ENCODE measurements at places on chromosomes 6 and 20. TPM values are rescaled to one million over a fixed set of nuclear protein-coding genes. Genes with fewer than 3 reads are reported as not detected.

Gene DUSP15
- total RNA-seq = 175 TPM

DNA sequence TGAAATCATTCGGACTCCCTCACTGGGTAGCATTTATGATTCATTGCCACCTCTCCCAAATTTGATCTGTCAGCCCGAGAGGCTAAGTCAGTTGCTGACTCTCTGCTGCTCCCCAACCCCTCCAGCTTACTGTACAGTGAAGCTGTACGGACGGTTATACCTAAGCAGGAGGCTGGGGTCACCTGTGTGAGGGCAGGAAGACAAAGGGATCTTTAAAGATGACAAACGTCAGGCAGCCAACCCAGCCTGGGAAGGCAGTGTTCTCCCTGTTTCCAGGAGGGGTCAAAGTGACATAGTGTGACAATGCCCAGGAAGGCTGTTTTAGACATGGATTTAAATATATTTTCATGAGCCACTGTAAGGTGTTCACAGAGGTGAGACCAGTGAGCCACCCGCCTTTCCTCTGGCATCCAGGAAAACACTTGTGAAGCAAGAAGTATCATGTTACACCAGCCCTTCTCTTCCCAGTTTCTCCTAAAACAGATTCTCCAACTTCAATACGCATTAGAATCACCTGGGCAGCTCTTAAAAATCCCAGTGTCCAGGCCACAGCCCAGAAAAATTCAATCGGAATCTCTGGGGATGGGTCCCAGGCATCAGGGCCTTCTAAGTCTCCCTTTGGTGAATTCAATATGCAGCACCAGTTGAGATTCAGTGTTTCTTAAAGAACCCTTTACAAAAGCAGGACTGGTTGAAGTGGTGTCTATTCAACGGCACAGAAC is 6.8 kb upstream of the PAX1 start:
- no peak overlapping the region for H3K27ac ChIP-seq
- DNase-seq = no peak
- peaks cover 6% of the 10 kb centered on the region for H3K4me1 ChIP-seq
- H3K36me3 ChIP-seq = no peaks in the 10 kb centered on the region

- no peaks in the 10 kb centered on the region for H3K36me3 ChIP-seq
- no peak overlapping the region for H3K4me3 ChIP-seq
- no peak overlapping the region for H3K27ac ChIP-seq
- H3K27me3 ChIP-seq = no peaks in the 10 kb centered on the region
These were observed 157.7 kb upstream of the B3GAT2 start for GRCh38 chr6:71114544-71114943.

DNA sequence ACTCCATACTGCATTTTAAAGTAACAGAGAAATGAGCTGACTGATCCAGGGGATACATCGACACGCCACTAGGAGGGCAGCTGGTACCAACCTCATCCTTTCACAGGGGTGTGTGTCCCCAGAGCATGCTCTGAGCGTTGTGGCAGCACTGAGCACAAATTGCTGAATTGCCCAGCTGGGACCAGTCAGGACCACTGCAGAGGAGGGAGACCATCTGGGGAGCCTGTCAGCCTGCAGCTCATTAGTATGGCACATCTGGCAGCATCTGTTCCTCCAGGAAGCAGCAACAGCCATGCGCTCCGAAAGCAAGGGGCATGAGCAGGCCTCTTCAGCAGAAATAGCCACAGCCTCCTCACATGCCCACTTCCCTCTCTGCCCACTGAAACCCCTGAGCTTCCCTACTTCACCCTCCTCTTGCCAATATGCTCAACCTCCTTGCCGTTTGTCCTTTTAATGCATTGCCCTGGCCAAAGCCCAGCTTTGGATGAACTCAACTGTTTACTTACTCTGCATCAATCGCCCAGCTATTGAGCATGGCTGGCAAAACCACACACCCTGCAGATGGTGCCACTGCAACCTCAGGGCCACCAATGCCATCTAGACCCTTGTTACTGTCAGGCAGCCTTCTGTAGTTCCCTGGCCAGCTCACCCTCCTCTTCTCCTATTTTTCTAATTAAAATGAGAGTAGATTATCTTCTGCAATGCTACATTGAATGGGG is 77.6 kb upstream of the NEDD9 start:
- no peak for DNase-seq
- no peaks in the 10 kb centered on the region for H3K36me3 ChIP-seq
- H3K27ac ChIP-seq = no peak overlapping the region
- H3K27me3 ChIP-seq = no peaks in the 10 kb centered on the region

Gene DLK2
- 1.9 TPM for total RNA-seq

DNA sequence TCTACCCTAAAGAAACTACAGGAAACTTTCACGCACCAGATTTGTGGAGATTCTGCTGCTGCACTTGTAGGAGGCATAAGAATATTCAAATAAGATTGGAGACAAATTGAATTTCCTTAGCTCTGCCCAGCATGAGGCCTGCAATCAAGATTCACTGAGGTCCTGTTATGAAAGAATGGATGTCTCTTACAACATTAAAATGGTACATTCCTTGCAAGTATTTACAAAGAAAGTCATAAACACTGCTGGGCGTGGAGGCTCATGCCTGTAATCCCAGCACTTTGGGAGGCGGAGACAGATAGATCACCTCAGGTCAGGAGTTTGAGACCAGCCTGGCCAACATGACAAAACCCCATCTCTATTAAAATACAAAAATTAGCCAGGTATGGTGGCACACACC is 74.0 kb upstream of the MAP3K4 start:
- no peaks in the 10 kb centered on the region for H3K4me1 ChIP-seq
- H3K27ac ChIP-seq = no peak overlapping the region
- no peak for DNase-seq
- H3K4me3 ChIP-seq = no peak overlapping the region
- no peaks in the 10 kb centered on the region for H3K36me3 ChIP-seq

- H3K27me3 ChIP-seq = no peaks in the 10 kb centered on the region
- H3K4me1 ChIP-seq = no peaks in the 10 kb centered on the region
- H3K4me3 ChIP-seq = no peak overlapping the region
- H3K27ac ChIP-seq = no peak overlapping the region
These were observed 12.4 kb downstream of the UBE2V1 start for GRCh38 chr20:50100552-50100951.

Gene TGM3
- 2.6 TPM for total RNA-seq

DNA sequence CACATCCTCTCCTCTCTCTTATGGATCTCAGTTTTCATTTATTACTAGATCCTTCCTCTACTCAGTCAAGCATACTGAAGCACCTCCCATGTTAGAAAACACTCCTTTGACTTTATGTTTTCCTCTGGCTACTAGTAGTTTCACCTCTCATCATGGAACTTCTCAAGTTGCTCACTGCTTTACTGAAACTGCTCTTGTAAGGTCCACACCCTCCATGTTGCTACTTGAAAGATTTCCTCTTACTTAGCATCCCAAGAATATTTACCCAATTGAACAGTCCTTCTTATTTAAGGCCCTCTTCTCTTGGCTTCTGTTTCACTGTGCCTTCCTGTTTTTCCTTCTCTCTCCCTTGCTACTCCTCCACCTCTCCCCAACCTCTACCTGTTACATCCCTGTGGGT is 230.3 kb downstream of the TBC1D7 start:
- H3K27ac ChIP-seq = no peak overlapping the region
- H3K36me3 ChIP-seq = no peaks in the 10 kb centered on the region
- H3K4me3 ChIP-seq = no peak overlapping the region
- no peaks in the 10 kb centered on the region for H3K27me3 ChIP-seq
- DNase-seq = no peak

DNA sequence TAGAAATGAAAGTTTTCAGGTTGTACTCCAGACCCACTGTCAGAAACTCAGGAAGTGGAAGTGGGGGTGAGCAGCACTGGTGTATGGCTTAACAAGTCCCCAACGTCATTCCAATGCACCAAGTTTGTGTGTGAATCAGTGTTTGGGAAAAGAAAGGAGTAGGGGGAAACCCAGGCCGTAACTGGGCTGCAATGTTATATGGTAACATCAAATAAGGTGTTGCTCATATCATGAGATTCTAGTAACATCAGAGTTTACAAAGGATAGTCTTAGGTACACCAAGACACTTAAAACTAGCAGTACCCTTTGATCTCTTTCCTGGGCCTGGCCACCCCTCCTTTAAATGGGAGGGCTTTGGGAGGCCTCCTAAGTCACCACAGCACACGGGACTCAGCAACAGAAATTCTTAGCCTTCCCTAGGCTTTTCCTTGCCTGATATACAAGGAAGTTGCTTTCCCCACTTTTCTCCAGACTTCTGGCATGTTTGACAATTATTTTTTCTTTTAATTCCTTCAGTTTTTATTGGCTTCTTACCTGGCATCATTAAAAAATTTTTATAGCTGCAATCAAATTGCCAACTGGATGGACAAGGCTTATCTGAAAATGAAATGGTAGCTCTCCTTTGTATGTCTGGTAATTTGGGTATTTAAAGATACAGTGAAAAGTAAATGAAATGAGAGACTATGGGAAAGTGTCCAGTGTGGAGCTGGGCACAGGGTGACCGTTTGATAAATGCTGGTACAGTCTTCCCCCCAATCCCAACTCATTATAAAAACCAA is 15.1 kb downstream of the E2F3 start:
- no peaks in the 10 kb centered on the region for H3K27me3 ChIP-seq
- no peak overlapping the region for H3K4me3 ChIP-seq
- H3K4me1 ChIP-seq = no peaks in the 10 kb centered on the region

DNA sequence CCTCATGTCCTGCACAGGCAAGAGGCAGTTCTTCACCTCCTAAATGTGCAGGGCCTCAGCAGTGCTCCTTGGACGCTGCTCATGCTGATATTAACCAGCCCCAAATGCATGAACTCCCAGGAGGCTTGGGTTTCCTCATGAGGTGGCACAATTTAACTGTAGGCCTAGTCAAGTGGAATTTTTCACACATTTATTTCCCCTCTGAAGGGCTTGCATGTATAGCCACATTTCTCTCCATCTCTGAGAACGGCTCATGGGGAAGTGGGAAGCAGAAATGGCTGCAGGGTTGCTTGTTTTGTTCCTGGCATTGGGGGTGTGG is 72.8 kb upstream of the PAX1 start:
- no peaks in the 10 kb centered on the region for H3K36me3 ChIP-seq
- H3K27ac ChIP-seq = no peak overlapping the region
- H3K4me1 ChIP-seq = no peaks in the 10 kb centered on the region
- H3K27me3 ChIP-seq = no peaks in the 10 kb centered on the region
- no peak overlapping the region for H3K4me3 ChIP-seq

DNA sequence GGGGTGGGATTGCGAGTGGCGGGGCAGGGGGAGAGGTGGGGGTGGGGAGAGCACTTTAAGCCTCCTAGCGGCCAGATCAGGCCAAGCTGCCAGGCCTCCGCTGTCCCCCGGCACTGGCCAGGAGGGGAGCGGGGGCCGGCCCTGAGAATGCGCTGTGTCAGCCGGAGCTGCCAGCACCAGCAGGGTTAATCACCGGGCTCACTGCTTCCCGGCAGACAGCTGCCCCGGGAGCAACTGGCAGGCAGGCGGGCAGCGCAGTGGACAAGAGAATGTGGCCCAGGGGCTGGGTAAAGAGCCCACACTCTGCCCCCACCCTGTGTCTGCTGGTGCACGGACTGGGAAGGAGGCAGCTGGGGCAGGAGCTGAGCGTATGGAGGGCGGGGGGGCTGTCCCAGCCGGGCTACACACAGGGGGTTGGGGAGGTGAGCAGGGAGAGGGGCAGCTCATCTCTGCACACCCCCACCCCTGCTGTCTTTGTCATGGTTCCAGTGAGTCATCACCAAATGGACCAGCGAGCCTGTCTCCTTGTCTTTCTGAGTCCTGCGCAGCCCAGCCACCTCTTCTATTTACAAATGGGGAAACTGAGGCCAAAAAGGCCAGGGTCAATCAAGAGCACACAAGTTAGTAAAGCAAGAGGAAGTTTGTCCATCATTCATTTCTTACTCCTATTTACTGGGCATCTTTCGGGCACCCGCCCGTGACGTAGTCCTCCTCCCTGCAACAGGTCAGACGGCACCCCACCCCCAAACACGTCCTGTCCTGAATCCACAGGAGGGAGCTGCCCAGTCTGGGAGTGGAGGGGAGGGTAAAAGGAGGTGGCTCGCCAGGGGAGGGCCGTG is 2.1 kb upstream of the LAMA5 start:
- DNase-seq = no peak
- no peaks in the 10 kb centered on the region for H3K27me3 ChIP-seq
- no peak overlapping the region for H3K4me3 ChIP-seq
- no peaks in the 10 kb centered on the region for H3K36me3 ChIP-seq
- H3K27ac ChIP-seq = no peak overlapping the region

- no peak overlapping the region for H3K4me3 ChIP-seq
- no peak overlapping the region for H3K27ac ChIP-seq
- no peaks in the 10 kb centered on the region for H3K4me1 ChIP-seq
- no peak for DNase-seq
- no peaks in the 10 kb centered on the region for H3K27me3 ChIP-seq
These were observed 654.2 kb downstream of the TENT5A start for GRCh38 chr6:81098109-81098814.

DNA sequence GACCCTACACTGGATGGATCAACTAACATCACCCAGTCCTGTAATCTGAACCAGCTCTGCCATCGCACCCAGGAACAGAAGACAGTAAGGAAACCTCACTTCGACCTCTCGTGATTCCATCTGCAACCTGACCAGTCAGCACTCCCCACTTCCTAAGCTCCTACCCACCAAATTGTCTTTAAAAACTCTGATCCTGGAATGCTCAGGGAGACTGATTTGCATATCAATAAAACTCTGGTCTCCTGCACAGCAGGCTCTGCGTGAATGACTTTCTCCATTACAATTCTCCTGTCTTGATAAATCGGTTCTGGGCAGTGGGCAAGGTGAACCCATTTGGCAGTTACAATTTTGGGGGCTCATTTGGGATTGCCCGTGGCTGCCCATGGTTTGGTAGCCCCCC is 18.3 kb upstream of the AGPAT4 start:
- no peaks in the 10 kb centered on the region for H3K36me3 ChIP-seq
- no peaks in the 10 kb centered on the region for H3K27me3 ChIP-seq
- H3K4me3 ChIP-seq = no peak overlapping the region
- no peak for DNase-seq

DNA sequence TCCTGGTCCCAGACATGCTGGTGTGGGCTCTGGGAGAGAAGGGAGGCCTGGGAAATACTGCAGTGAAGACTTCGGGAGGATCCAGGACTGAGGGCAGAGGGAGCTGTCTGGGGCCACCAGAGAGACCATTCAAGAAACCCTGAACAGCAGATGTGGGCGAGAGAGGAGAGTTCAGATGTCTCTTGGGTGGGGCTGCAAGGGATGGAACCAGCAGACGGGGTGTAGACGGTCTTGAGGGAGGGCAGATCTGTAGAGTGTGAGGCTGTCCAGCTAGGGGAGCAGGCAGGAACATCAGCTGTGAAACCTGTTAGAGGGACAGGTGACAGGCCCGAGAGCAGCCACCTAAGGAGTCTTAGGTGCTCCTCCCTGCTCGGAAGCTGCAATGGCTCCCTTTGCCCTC is 38.9 kb downstream of the ITPR3 start:
- no peaks in the 10 kb centered on the region for H3K4me1 ChIP-seq
- DNase-seq = no peak
- H3K27me3 ChIP-seq = no peaks in the 10 kb centered on the region
- no peaks in the 10 kb centered on the region for H3K36me3 ChIP-seq

Gene VGLL2
- total RNA-seq = 1.7 TPM

- no peak overlapping the region for H3K27ac ChIP-seq
- H3K27me3 ChIP-seq = no peaks in the 10 kb centered on the region
- H3K4me1 ChIP-seq = no peaks in the 10 kb centered on the region
- no peaks in the 10 kb centered on the region for H3K36me3 ChIP-seq
- no peak overlapping the region for H3K4me3 ChIP-seq
These were observed 11.2 kb downstream of the TAF4 start for GRCh38 chr20:62054451-62054953.

Gene PLTP
- total RNA-seq = 80.0 TPM

GRCh38 chr20:16113736-16114135 is 459.5 kb downstream of the KIF16B start:
- no peak overlapping the region for H3K27ac ChIP-seq
- no peaks in the 10 kb centered on the region for H3K27me3 ChIP-seq
- no peak overlapping the region for H3K4me3 ChIP-seq
- no peaks in the 10 kb centered on the region for H3K36me3 ChIP-seq
- H3K4me1 ChIP-seq = no peaks in the 10 kb centered on the region
- no peak for DNase-seq

Gene FERMT1
- 2.5 TPM for total RNA-seq

Data from testis (tissue), 5 donors.